ENCODE measurements at places on chromosomes 6 and 20.

- DNase-seq, result no peak
Observed at GRCh38 chr6:13851330-13851729, 37.0 kb upstream of the MCUR1 start.

DNA sequence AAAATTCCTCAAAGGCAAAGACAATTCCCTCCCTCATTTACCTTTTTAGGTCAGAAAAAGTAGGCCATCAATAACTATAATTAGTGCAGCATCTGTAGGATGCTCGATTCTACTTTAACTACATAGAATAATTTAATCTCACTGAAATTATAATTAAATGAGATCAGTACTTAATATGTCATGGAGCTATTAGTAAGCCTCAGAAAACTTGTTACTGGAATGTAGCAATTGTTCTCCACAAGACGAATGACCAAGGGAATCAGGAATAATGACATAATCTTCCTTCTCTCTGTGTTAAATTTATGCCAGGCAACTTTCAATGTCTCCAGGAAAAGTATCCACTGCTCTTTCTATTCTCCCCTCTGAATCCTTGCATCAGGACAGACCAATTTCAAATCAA lies 34.1 kb downstream of the SESN1 start:
- no peak for DNase-seq

DNA sequence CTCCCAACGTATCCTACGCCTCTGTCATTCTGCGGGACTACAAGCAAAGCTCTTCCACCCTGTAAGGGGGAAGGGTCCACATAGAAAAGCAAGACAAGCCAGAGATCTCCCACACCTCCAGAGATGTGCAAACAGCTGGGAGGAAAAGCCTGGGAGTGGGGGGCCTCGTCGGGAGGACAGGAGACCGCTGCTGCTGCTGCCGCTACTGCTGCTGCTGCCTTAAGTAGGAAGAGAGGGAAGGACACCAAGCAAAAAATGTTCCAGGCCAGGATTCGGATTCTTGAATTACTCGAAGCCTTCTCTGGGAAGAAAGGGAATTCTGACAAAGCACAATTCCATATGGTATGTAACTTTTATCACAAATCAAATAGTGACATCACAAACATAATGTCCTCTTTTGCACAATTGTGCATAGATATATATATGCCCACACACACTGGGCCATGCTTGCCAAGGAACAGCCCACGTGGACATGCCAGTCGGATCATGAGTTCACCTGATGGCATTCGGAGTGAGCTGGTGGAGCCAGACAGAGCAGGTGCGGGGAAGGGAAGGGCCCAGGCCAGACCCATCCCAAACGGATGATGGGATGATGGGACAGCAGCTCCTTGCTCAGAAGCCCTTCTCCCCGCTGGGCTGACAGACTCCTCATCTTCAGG lies 108.8 kb upstream of the RAB32 start:
- no peak for DNase-seq

GRCh38 chr6:166933396-166933795 lies 23.0 kb downstream of the RNASET2 start:
- no peak for DNase-seq

- DNase-seq, result no peak
Observed at GRCh38 chr6:18495236-18495635, 108.1 kb downstream of the RNF144B start.

- no peak for DNase-seq
Observed at GRCh38 chr20:12902992-12903391, 105.8 kb upstream of the SPTLC3 start.

DNA sequence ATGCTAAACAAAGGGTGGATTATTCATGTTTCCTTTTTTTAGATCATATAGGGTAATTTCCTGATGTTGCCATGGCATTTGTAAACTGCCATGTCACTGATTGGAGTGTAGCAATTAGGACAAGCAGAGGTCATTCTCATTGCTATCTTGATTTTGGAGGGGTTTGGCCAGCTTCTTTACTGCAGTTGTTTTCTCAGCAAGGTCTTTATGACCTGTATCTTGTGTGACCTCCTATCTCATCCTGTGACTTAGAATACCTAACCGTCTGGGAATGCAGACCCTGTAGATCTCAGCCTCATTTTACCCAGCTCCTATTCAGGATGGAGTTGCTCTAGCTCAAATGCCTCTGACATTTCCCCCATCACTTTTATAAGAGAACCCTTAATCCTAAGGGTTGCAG lies 53.6 kb downstream of the CDS2 start:
- DNase-seq, result no peak

DNA sequence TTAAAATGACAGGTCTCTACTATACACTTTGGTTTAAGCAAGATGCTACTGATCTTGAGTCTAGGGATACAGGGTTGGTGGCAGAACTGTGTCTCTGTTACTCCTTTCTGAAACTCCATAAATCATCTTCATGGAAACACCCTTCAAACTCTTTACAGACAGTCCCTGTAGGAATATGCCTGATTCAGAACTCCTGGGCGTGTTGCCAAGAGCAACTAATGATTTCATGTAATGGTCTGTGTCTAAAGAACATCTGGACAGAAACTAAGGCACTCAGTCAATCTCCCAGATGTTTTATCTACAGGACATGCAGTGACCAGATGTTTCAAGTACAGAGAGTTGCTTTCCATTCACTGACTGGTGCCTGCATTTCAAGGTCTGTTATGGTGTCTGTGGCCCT lies 464.4 kb upstream of the CHD6 start:
- DNase-seq, result no peak

DNA sequence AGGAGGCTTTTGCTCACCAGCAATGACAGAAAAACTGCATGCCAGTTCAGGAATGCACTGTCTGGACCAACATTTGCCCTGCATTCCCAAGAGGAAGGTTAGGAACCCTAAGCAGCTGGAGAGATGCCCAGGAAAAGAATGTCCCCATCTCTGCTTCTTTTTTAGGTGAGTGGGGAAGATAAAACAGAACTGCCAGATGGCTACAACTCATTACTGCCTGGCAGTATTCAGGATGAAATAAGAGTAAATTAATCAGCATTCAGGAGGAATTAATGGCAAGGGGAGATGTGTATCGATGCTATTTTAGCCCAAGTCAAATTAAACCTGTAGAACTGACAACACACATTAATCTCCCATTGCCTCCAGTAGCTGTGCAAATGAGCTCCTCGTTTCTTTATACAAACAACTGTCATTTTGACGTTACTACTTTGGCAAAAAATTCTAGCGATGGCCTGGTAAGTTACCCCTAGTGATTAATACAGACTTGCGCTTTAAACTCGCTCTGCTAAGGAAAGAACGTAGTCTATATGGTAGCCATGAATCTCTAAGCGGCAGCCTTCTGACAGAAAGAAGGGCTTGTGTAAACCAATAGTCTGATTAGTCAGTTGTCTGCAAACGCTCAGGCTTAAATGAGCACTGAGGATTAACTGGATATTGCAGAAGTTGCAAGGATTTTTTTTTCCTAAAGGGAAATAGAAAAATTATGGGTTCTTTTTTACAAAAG lies 16.7 kb upstream of the SMLR1 start:
- DNase-seq, result no peak
